ENCODE measurements at places on chromosomes 1 and 21.

DNA sequence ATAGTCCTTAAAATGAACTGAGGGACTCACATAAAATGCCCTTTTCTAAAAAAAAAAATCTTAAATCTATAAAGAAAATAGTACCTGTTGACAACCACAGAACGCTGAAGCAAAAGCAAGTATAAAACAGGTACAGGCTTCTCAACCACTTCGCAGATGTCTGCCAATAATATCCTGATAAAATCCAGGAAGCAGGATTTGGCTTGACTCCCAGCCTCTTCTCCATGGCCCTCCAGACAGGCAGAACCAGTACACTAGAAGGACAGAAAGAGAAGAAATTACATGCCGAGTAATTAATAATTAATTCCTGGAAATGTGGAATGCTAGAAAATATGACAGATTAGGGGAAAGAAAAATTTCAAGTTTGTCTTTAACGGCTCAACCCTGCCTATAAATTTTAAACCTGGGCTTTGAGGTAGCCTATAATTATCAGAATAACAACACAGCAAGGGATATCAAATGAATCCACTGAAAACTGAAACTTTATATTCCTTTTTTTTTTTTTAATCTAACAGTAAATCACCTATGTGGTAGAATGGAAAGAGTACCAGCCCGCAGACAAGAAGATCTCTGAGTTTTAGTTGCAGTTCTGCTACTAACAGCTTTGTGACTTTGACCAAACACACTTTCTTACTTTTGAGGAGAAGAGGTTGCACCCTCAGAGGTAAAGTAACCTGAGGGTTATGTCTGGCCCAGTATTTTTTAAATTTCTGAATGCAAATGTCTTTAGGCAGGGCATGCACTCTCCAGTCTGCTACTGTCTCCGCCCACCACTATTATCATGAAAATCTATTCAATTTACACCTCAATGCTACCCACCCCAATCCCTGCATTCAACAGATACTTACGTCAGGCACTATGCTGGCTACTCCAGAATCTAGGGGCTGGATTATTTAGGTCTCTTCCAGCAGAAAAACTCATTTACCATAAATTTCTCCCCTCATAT lies 2.7 kb downstream of the KIAA0319L start:
- no peak for DNase-seq

- no peak for DNase-seq
These were observed 449 bp downstream of the EPS15 start for GRCh38 chr1:51518586-51519047.

DNA sequence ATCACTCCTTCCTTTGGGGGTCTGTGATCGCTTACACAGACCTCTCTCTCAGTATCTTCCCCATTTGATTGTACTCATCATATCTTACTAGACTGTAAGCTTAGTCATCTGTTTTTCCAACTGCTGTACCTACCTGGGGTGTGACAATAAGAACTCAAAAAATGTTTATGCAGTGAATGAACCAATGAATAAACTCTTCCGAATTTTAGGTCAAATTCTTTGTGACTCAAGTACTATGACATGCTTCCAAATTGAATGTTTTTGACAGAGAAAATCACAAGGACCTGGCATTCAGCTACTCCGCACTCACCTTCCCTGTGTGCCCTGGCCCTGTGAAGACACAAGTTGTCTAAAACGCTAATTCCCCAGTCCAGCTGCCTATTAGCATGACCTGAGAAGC lies 42.1 kb downstream of the TMCO4 start:
- DNase-seq = no peak

DNA sequence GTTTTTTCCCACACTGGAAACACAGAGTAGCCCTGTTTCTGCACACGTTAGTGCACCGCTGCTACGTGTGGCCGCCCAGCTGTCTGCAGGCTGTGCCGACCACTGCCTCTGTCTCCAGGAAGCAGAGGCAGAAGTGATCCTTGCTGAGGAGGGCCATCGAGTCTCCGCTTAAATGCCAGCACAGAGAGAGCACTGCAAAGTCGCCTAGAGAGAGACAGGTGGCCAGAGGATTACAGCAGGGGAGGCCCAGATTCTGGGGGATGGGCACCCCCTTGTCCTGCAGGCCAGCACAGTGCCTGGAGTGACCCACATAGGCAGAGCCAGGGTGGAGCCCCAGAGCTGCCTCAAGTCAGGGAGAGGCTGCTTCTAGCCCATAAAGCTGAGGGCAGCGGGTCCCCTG lies 6.1 kb downstream of the TPRG1L start:
- no peak for DNase-seq

DNA sequence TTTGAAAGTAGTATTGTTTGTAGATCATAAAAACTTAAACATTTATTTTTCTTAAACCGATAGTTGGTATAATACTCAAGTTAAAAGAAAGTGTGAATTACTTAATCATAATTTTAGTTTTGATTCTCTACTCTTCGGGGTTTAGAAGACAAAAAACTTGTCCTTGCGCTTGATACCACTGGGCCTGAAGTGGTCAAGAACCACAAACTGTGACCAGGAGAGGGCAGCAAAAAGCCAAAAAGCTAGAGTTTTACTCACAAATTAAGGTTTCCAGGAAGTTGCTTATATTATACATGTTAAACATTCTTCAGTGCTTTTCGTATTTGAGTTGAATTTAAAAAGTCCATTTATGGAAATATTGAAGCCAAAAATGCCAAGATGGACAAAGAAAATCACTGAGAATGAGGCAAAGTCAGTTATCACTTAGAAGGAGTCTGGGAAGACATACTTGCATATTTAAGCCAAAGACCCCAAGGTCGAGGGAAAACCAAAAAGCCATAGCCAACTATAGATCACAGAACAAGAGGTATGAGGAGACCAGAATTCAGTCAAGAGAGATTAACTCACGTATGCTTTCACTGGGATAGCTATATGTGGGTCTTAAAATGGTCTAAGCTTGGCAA lies 34.2 kb downstream of the EFCAB7 start:
- peak; percentile 16 for DNase-seq

DNA sequence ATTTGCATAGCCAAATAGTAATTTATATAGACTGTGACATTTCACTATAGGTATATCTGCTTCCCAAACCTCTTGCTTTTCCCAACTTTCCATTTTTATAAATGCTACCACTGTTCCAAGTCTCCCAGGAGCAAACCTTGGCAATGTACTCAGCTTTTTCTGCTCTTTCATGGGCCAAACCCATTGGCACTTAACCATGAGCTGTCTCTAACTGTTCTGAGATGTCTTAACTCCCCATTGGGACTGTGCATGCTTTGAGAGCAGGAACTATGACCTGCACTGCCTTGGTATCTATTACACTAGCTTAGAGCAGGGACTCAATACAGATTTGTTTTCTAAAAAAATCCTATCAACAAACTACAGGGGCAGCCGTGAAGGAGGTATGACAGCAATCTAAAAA lies 22.5 kb upstream of the KHDRBS1 start:
- no peak for DNase-seq

GRCh38 chr1:41317361-41317760 lies 43.9 kb upstream of the FOXO6 start:
- DNase-seq = no peak

DNA sequence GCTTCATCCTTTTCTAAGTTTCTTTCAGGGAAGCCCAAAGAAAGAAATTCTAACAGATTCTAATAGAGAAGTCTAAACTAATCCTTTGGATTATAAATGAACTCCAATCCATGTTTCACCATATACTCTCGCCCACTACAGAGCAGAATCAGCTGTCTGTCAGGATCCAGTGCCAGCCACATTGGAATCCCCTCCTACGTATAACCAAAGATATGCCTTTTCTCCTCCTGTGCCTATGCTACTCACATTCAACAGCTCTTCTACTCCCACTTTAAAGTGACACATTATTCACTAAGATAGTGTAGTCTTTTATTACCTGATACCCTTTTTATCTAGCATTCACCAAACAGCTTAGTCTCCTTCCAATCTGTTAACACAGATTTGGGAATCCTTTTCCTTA lies 3.1 kb downstream of the ETV3 start:
- no peak for DNase-seq

- DNase-seq = no peak
These were observed 7.5 kb upstream of the LAPTM5 start for GRCh38 chr1:30764939-30765555.

- no peak for DNase-seq
These were observed 8.7 kb upstream of the NRAS start for GRCh38 chr1:114725230-114725629.

DNA sequence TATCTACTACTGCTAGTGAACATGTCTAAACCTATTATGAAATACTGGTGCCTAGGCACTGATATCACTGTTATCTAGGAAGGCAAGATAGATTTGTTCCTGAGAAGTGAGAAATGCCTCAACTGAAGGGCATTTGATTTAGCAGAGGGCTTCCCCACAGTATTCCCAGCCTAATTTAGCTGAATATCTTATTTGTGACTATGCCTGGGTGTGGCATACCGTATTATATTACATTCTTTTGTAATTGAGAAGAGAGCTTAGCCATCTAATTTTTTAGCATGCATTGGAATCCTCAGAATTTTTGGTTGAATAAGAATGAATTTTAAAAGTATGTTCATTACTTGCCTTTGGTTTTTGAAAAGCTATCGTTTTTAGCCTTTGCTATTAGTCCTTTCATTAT lies 99.1 kb downstream of the ZP4 start:
- DNase-seq = no peak
